ENCODE measurements at places on chromosomes 7 and 10.

GRCh38 chr10:103933557-103934121 is 15.7 kb upstream of the STN1 start:
- DNase-seq: no peak

DNA sequence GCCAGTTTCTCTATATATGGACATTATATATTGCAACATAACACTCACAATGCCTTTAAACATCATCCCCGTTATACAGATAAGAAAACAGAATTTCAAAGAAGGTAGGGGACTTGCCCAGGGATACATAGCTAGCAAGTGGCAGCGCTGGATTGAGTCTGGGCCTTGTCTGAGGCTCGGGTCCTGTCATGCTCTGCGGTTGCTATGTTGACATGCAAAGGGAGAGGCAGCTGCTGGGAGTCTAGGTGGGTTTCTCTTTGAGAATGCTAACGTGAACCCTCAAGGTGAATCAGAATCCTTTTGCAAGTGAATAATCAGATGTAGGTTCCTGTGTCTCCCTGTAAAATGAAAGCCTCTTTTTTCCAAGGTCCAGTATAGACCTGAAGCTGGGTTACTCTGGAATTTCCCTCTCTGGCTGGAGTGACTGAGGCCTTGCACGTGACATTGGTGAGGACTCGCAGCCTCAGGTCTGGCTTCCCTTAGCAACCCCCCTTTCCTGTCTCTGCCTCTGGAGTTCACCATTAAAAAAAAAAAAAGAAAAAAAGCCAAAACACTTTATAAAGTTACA is 38.9 kb downstream of the TCF7L2 start:
- no peak for DNase-seq

GRCh38 chr10:117165538-117166417 is 27.7 kb upstream of the VAX1 start:
- peak; percentile 97 for DNase-seq

DNA sequence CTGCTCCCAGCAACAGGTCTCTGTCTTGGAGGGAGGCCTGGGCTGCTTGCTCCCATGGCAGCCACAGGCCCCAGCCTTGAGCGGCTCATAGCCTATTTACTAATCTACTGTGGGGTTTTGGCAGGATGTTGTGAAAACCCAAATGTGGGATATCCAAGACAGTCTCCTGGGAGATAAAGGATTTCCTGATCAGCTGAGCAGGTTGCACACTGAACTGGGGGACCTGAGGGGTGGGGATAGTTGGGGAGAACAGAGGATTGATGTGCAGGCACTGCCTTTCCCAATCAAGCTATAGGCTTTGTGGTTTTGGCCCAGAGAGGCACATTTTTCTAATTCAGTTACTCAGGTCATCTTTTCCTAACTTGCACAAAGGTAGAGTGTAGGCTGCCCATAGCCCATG is 92.6 kb downstream of the SH2D4B start:
- DNase-seq: no peak

DNA sequence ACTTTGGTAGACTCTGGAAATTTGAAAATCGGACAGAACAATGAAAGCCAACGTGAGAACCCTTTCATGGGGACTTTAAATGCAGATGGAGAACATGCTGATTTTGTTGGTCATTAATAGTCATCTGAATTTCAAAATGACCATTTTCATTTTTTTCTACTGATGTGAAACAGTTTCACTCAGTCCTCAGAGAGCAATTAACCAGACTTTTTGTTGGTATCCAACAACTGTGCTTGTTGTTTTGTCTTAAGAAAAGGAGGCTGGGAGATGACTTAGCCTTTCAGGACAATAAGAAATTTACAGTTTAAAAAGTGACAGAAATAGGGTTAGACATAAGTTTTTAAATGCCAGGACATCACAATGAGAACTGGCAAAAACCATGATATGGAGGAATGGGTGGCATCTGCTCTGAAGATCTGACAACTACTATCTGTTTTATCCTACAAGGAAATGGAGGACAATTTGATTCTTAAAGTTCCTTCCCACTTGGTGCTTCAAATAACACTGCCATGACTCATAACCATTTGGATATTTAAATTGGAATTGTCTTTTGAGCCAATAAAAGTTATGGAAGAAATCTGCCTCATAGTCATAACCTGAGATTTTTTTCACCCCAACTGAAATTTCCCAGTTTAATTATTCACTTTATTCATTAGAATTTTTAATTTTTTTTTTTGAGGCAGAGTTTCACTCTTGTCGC is 87.2 kb upstream of the HPS1 start:
- DNase-seq: no peak

DNA sequence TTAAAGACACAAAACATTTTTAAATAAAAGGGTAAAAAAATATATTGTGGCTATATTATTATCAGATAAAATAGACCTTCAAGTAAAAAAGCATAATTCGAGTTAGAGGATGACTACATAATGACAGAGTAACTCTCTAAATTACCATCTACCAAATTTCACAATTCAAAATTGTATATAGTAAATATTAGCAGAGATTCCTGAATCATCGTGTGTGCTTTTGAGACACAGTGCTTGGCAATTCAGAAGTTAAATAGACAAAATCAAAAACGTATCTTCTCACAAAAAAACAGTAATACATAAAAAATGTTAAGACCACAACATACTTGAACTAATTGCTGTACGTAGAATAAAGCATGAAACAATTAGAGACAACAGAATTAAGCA is 110.4 kb downstream of the AHR start:
- DNase-seq: no peak

GRCh38 chr10:101693651-101693977 is 1.4 kb downstream of the FBXW4 start:
- peak; percentile 40 for DNase-seq

DNA sequence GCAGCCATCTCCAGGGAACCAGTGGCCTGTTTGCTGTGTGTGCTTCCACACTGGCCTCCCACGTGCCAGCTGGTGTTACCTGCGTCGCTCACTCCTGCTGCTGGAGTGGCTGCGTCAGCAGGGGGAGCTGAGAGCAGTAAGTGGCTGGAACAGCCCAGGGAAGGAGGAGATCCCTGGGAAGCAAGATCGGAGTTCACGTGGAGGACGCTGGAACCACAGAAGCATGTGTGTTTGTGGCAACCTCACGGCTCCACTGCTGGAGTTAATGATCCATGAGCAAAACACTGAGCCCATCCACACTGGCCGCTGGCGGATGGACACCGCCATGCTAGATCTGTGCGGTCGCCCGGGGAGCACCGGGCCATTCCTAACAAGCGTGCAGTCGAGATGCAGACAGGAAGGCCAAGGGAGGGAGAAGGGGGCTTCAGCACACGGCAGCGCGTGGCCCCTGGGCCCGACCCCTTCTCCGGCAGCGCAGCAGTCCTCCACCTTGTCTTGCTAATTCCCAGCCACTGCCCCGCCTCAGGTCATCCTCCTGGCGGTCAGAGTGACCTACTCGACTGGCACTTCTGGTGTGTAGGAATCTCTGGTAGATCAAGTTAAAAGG is 68.5 kb upstream of the EEPD1 start:
- DNase-seq: peak; percentile 78

- DNase-seq: no peak
Observed at GRCh38 chr10:77861366-77861765, 65.2 kb downstream of the DLG5 start.

GRCh38 chr7:45053401-45053800 is 35.4 kb downstream of the NACAD start:
- DNase-seq: no peak

- no peak for DNase-seq
Observed at GRCh38 chr10:27383595-27384542, 120.2 kb upstream of the RAB18 start.

GRCh38 chr10:65491799-65492198 is 1434.0 kb upstream of the LRRTM3 start:
- DNase-seq: no peak

GRCh38 chr10:105010411-105011121 is 369.5 kb downstream of the SORCS3 start:
- DNase-seq: no peak

DNA sequence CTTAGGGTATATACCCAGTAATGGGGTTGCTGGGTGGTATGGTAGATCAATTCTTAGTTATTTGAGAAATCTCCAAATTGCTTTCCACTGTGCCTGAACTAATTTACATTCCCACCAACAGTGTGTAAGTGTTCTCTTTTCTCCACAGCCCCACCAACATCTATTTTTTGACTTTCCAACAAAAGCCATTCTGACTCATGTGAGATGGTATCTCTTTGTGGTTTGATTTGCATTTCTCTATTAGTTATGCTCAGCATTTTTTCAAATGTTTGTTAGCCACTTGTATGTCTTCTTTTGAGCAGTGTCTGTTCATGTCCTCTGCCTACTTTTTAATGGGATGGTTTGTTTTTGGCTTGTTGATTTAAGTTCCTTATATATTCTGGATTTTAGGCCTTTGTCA is 66.4 kb downstream of the MGAM2 start:
- no peak for DNase-seq

- DNase-seq: peak; percentile 97
Observed at GRCh38 chr10:124539935-124540641, 78.5 kb downstream of the LHPP start.

GRCh38 chr7:106779877-106780276 is 85.2 kb upstream of the PIK3CG start:
- peak; percentile 72 for DNase-seq
